Frontal cortex (tissue), 4 donors: ENCODE measurements at places on chromosomes 7 and 10. TPM values are rescaled to one million over a fixed set of nuclear protein-coding genes. Genes with fewer than 3 reads are reported as not detected.

Gene MCM10
- 2.4 TPM for total RNA-seq

Gene LIPK
- total RNA-seq, result not detected

Gene LIPN
- total RNA-seq, result not detected

Gene NRF1
- total RNA-seq, result 19.2 TPM

Gene SFXN4
- total RNA-seq, result 21.6 TPM

Gene CPA4
- total RNA-seq, result under 0.01 TPM

DNA sequence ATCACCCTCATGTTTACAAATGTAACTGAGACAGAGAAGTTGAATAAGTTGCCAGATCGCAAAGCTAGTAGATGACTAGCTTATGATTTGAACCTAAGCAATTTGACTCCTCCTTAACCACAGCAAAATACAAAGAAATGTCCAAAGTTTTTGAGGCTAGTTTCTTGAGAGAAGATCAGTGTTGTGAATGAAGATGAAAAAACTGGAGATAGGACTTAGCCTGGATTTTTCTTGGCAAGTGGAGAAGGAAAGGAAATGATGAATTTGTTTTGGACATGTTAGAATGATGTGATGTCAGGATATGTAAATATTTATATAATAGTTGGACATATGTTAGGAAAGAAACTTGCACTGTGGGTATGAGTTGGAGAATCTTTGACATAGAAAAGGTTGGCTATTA is 149.8 kb downstream of the LSMEM1 start:
- DNase-seq, result no peak

- no peak for DNase-seq
Observed at GRCh38 chr10:6562221-6562620, 17.9 kb downstream of the PRKCQ start.

DNA sequence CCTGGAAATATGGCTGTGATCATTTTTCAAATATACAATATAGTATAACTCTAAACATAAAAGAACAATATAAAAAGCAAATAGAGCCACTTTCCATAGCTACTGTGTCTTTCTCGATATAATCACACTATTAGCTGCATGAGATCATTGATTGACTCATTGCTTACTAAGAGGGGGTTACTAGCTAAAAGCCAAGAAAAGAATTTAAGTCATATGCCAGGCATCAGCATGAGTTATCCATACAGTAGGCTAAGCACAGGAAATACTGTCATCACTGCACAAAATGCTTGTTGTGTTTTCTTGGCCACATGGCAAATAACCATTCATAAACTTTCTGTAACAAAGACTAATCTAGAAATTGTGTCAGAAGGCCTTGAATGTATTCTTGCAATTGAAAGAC is 18.8 kb upstream of the ABCB5 start:
- no peak for DNase-seq

DNA sequence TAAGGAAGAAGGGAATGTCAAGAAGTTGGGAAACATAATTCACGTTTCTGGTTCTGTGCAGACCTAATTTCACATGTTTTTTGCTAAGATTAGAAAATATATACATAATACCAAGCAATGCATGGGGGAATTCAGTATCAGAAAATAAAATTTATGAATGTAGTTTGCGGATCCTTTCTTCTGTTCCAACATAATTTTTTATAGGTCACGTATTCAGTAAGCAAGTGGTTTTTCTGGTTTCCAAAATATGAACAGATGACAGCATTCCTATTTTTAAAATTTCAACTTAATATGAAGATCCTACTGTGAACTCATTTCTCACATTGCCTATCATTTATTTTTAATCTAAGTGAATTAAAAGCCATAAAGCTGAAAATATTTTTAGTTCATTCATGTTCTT is 560.0 kb upstream of the NRG3 start:
- DNase-seq, result no peak

- DNase-seq, result no peak
Observed at GRCh38 chr10:98378722-98379121, 36.3 kb downstream of the PYROXD2 start.

- DNase-seq, result no peak
Observed at GRCh38 chr10:106454233-106454632, 710.3 kb downstream of the SORCS1 start.

- no peak for DNase-seq
Observed at GRCh38 chr10:62545160-62546066, 171.2 kb downstream of the ZNF365 start.

- DNase-seq, result no peak
Observed at GRCh38 chr7:1007901-1008300, 24.9 kb downstream of the CYP2W1 start.

DNA sequence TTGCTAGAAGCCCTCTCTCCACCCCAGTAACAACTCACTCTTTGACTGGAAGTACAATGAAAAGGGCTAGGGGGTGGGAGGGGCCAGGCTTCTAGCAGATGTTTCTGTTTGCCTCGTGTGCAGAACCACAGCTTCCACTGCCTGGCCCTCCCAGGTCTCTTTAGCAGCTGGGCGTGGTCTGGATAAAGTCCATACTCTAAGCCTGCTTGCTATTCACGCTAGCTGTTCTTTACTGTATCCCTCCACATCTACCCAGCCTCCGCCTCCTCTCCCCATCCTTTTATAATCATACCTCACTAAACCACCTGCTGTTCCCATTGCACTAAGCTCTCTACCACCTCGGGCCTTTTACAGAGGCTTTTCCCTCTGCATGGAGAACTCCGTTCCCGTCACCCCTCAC is 288.8 kb downstream of the CAMK1D start:
- DNase-seq, result no peak
